ENCODE measurements at places on chromosomes 2 and 18. TPM values are rescaled to one million over a fixed set of nuclear protein-coding genes. Genes with fewer than 3 reads are reported as not detected.

Gene GAREM2
- 0.22 TPM for total RNA-seq

Gene POTEC
- total RNA-seq, result not detected

Gene PPIG
- total RNA-seq, result 18.4 TPM

Gene CELF4
- not detected for total RNA-seq

Gene APCDD1
- not detected for total RNA-seq

Gene CAPG
- 30.9 TPM for total RNA-seq

Gene HMSD
- total RNA-seq, result not detected

Measured in dermis lymphatic vessel endothelial cell (primary cell).